Effector memory CD8-positive, alpha-beta T cell (primary cell): ENCODE measurements at places on chromosomes 16 and 17.

DNA sequence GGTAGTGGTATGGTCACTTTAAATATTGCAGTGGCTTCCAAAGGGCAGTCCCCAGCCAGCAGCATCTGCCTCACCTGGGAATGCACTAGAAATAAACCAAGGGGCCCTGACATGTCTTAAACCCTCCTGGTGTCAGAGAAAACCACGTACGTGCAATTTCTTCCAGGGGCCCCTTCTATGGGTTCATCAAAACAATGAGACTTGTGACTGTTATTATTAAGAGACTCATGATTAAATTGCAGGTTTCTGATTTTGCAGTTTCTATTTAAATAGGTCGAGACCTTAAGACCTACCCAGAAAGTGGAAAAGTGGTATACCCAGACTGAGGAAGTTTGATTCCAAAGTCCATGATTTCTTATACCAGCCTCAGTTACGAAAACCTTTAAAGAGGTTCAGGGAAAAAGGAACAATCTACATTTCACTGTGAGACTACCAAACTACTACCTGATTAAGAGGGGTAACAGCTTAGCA lies 746 bp upstream of the POLG2 start:
- no peak for DNase-seq

GRCh38 chr16:1900452-1900774 lies 17.8 kb downstream of the HS3ST6 start:
- no peak for DNase-seq

DNA sequence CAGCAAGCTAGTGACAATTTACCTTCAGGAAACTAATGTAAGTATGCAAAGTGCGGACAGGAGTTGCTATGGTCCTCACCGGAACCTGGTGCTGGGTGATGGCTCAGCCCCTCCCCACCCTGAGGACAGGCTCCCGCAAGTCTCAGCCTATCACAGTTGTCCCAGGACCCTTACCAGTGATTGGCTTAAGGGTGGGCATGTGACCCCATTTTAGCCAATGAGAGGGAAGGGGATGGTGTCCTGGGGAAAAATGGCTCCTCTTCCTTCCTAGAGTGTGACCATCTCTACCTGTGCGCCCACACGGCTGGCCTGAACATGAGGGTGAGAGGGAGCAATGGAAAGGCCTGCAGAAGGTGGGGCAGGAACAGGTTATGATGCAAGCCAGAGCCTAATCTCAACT lies 80.4 kb downstream of the C16orf78 start:
- no peak for DNase-seq

GRCh38 chr17:31535581-31535981 lies 144.1 kb downstream of the RAB11FIP4 start:
- no peak for DNase-seq

DNA sequence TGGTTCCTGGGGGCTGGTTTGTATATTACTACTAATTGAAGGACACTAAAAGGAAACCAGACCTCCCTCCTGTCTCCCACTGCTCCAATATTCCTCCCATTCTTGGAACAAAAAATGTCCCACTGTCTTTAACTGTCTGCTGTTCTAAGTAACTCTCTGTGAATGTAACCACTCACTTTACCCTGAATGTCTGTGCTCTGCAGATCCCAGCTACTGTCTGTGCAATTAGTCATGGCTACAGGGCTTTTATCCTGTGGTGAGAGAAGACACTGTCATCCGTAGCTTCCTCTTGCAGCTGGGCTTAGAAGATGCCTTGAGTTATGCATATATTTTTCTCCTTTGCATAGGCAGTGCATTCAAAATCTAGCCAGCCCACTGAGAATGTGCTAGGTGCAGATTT lies 853.8 kb downstream of the CDH8 start:
- DNase-seq, result no peak

DNA sequence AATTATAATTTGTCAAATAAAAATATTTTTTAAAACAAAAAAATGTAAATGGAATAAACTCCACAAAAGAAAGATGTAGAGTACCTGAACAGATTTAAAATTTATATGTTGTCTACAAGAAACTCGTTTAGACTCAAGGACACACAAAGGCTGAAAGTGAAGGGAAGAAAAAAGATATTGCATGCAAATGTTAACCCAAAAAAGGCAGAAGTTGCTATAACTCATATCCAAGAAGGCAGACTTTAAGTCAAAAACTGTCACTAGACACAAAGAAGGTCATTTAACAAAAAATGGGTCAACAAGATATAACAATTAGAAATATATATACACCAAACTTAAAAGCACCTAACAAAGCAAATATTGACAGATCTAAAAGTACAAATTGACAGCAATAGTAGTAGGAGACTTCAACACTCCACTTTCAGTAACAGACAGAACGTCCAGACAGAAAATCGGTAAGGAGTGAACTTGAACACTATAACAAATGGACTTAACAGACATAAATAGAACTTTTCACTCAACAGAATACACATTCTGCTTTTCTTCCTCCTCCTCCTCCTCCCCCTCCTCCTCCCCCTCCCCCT lies 40.8 kb upstream of the MYLK3 start:
- DNase-seq, result no peak

DNA sequence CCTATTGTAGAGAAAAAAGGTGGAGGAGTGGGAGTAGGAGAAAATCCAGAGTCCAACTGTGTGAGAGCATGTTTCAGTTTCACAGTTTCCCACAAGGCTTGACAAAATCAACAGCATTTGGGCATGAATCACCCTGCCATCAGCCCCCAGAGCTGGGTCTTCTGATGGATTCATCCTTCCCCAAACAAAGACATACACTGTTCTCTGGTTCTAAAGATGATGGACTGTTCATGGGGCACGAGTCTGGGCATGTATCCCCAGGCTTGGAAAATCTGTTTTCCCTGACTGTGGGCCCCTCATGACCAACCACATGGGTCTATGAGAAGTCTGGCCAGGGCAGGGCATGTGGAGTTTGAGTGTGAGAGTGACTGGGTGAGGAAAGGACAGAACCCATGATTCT lies 210.4 kb upstream of the IRX5 start:
- DNase-seq, result no peak

DNA sequence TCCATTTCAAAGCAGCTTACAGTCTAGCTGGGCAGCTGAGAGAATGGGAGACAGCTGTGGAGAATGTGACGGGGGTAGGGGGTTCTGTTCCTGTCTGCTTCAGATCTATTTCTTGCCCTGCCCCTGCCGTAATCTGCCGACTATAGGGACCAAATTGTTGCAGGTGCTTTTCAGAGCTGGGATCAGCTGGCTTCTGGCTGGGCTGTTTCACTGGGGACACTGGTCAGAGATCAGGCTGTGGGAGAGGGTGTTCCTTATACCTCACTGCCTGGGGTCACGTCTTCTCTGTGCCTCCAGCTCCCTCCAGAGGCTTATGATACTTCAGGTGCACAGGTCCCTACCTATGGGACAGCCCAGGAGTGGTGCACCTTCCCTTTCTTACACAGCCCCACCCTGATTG lies 514.9 kb upstream of the GOT2 start:
- no peak for DNase-seq
